ENCODE measurements at places on chromosomes 2 and 18.
A peak's percentile ranks its signal among the peaks of the same experiment; 100 is the strongest.

- ATAC-seq = no peak
Observed at GRCh38 chr2:119278946-119279345, 55.3 kb downstream of the STEAP3 start.

GRCh38 chr18:77062518-77063003, 70.0 kb downstream of the MBP start:
- ATAC-seq = peak; percentile 56

DNA sequence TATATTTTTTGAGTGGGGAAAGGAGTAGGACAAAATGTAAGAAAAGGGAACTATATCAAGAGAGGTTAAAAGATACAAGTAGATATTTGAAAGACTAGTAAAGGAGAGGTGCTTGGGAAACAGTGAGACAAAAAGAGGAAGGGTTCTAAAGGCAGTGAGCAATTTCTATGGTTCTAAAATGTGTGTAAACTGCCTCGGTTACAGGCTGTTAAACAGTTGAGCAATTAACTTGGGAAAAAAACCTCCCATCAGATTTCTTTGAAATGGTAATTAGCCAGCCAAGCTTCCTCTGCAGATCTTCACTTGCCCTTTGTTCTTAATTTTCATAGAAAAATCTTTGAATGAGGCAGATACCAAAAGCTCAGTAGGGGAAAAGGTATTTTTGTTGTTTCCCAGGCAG, 238.7 kb upstream of the KCNH7 start:
- ATAC-seq = no peak

GRCh38 chr18:79493801-79494211, 98.1 kb downstream of the NFATC1 start:
- no peak for ATAC-seq

GRCh38 chr2:170148161-170148560, 29.8 kb upstream of the MYO3B start:
- ATAC-seq = no peak

GRCh38 chr18:68121308-68121707, 593.6 kb downstream of the TMX3 start:
- ATAC-seq = no peak

DNA sequence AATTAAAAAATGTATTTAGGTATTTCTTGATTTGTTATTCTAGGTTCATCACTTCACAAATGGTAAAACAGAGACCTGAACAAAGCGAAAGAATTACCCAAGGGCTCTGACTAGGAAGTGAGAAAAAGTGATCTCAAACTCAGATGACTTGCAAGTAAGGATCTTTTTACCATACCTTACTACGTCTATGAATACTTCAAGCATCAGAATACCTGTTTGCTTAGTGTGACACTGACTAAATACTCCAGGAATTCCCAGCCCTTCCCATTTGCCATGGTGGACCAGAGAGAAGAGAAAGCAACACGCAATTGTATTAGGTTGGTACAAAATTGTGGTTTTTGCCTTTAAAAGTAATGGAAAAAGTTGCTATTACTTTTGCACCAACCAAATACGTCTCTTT, 35.8 kb upstream of the FIGN start:
- no peak for ATAC-seq

- no peak for ATAC-seq
Observed at GRCh38 chr2:186044761-186045160, 306.2 kb downstream of the FSIP2 start.

GRCh38 chr2:156476021-156476849, 40.1 kb downstream of the GPD2 start:
- no peak for ATAC-seq

DNA sequence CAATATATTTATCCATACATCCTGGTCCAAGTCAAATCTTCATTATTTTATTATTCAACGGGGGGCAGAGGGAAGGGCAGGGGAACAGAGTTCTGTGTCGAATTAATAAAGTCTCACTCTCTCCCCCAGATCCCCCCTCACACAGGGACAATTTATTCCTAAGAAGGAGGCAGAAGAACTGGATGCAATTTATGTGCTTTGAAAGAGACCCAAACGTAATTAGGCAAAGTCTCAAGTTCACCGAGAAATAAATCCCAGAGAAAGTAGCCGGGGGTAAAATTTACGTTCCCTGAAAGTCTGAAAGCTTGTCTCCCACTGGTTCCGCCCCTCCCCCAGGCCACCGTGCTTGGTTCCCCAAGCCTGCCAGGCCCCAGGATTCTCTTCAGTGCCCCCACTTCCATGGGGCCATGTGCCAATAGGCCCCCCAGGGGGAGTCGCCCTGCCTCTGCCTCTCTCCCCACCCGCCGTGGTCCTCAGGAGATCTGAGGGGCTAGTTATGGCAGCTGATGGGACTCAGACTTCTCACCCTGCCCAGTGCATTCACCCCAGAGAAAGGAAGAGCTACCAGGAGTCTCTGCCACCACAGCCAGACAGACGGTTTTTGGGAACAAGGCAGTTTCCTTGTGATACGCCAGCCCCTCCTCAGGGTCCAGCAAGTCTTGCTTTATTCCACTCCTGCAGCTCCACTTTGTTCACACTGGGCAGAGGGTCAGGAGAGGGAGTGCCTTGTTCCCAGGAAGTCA, 215.5 kb downstream of the CYP26B1 start:
- no peak for ATAC-seq

DNA sequence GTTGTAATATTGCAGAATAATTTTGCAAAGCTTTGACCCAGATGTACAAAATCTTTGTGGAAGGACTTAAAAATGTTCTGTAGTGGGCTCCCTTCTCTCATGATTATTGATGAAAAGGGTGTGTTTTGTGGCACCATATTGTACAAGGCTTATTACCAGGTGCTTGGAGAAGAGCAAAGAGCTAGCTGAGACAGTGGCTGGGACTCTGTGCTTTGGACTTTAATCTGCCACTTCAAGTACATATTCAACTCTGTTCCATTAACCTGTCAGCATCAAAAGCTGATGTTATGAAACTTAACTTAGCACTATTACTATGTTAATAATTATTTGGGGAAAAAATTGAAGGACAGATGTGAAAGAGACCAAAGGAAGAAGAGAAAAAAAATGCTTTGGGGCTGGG, 31.0 kb downstream of the CCDC195 start:
- no peak for ATAC-seq

Data from activated T-helper 17 cell treated with anti-CD3 and anti-CD28 coated beads, Interleukin-2, amount 50 U/mL, for 72 hours (primary cell).